ENCODE measurements at places on chromosomes 5 and 9. TPM values are rescaled to one million over a fixed set of nuclear protein-coding genes. Genes with fewer than 3 reads are reported as not detected.

- ATAC-seq, result no peak
Observed at GRCh38 chr5:34570721-34571676, 85.1 kb upstream of the RAI14 start.

- ATAC-seq, result peak; percentile 52
Observed at GRCh38 chr9:83544002-83544698, 5.9 kb upstream of the FRMD3 start.

DNA sequence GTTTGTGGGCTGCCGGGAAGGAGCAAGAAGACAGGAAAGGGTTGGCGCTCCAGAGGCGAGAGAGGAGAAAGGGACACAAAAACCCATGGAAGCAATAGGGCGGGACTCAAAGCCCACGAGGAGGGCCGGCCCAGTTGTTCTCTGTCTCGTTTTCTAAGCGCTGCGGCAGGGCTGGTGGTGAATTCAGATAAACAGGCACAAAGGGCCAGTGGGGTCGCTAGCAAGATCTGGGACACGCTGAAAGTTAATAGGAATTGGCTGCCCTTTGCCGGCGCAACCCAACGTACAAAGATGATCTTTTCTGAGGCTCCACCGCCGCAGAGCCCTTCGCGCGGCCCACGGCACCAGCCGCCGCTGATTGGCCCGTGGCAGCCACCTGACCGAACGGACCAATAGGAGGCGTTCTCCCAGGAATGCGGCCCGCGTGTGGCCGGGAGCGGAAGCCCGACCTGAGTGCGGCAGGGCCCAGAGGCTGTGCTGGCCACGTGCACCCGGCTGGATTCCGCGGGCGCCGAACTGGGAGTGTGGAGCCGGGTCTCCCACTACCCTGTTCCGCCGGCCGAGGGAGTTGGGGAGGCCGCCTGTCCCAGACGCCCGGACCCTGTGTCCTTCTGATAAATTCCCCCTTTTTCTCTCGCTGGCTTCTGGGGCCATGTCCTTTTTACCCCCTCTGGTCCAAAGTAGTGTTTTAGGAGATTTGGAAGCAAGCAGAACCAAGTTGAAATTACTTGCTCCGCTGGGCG, 16.8 kb upstream of the NSD1 start:
- peak; percentile 100 for ATAC-seq

DNA sequence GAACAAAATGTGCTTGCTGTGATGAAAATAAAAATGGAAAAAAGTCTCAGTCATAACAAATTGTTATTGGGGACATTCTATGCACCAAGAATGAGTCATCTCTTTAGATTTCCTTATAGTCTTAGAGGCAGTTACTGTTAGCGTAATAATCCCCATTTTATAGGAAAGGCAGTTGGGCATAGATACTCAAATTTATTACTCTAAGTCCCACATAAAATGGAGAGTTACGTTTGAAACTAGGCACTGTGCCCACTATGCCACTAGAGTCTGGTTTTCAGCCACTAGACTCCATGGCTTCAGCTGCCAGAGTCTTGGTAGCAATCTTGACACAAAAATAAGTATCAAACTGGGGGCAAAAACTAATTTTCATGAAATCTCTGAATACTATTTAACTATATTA, 317.9 kb upstream of the MEF2C start:
- no peak for ATAC-seq

DNA sequence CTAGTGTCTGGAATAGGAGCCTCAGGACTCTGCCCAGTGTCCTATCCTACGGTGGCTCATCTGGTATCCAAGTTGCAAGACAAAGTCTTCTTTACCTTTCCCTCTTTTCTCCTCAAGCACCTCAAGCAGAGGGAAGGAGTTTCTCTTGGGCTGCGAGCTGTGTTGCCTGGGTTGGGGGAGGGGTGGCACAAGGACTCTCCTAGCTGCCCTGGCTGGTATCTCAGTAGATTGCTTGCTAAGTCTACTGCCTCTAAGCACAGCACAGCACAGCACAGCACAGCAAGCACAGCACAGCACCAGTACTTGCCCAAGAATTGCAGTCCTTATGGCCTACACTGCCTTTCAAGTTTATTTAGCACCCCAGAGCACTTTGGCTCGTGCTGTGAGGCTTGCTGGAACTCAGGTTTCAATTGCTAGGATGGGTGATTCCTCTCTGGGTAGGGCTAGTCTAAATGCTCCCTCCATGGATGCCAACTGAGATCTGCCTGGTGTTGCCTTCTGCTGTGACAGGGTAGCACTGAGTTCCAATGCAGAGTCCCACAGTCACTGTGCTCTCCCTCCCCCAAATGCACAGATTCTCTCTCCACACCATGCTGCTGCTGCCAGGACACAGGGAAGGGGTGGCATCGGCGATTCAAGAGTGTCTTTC, 213.1 kb upstream of the POU5F2 start:
- no peak for ATAC-seq

- ATAC-seq, result no peak
Observed at GRCh38 chr5:156420665-156421064, 93.7 kb downstream of the SGCD start.

GRCh38 chr5:90438100-90438499, 28.5 kb upstream of the CETN3 start:
- ATAC-seq, result no peak

- ATAC-seq, result no peak
Observed at GRCh38 chr5:41870627-41871048, 413 bp upstream of the OXCT1 start.

GRCh38 chr5:54912021-54912420, 73.4 kb downstream of the ESM1 start:
- ATAC-seq, result no peak

DNA sequence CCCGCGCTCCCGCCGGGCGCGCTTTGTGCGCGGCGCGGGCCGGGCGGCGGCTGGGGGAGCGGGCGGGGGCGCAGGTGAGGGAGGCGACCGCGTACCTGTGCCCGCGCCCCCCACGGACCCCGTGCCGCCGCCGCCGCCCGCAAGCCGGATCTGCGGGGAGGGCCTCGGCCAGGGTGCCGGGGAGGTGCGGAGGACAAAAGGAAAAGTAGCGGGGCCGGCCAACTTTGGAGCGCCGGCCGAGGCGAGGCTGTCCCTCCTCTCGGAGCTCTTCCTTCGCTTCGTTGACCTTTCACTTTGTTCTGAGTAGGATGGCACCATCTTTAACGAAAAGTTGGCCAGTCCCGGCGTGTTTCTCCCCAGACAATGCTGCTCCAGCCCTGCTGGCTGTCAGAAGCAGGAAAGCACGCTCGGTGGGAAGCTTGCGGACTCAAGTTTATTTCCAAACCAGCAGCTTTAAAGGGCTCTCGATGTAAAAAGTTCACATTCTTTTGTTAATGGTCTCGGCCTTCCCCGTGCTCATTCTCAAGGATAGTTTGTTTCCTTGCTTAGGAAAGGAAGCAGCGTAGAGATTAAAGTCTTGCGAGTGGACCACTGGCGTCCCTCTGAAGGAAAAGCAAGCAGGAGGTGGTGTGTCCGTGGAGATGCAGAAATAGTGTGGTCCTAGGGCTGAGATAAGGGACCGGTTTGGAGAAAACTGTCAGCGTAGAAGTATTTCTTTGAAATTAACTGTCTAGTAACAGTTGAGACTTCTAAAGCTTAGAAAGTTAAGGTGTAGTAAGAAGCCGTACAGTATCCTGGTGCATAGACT, 639 bp downstream of the EHMT1 start:
- peak; percentile 21 for ATAC-seq

Gene RNF183
- 1.9 TPM for total RNA-seq

Gene CDKN2B
- 0.76 TPM for total RNA-seq

Gene ALDH1A1
- not detected for total RNA-seq

Gene ARL14EPL
- total RNA-seq, result not detected

Gene EGR1
- 77.6 TPM for total RNA-seq

Gene NIPAL4
- total RNA-seq, result 0.90 TPM

Data from activated T-helper 17 cell treated with anti-CD3 and anti-CD28 coated beads, Interleukin-2, amount 50 U/mL, for 72 hours (primary cell).